ENCODE measurements at places on chromosomes 13 and 19.

DNA sequence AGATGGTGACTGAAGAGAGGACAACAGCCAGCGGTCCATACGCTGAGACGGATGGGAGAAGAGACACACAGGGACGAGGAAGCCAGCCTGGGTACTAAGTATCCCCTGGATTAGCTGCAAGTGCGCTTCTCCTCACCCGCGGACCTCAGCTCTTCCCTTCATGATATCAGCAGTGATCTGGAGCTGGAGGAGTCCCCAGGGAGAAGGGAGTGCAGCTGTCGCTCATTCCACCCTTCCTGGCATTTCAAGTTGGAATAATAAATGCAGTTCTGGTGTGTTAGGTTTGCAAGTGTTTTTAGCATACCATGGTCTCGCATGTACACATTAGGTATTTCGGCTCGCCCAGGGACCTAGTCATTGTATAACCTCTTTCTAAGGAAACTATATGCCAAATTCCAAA is 88.5 kb upstream of the C1QTNF9B start:
- no peak for DNase-seq

GRCh38 chr19:50921426-50922316 is 10.5 kb upstream of the KLK4 start:
- DNase-seq = no peak

GRCh38 chr13:37029617-37030016 is 29.0 kb downstream of the EXOSC8 start:
- no peak for DNase-seq

- DNase-seq = no peak
Measured at GRCh38 chr19:5152767-5153532, 184.0 kb downstream of the KDM4B start.

GRCh38 chr19:13430790-13431582 is 75.3 kb downstream of the CACNA1A start:
- DNase-seq = peak; percentile 71

DNA sequence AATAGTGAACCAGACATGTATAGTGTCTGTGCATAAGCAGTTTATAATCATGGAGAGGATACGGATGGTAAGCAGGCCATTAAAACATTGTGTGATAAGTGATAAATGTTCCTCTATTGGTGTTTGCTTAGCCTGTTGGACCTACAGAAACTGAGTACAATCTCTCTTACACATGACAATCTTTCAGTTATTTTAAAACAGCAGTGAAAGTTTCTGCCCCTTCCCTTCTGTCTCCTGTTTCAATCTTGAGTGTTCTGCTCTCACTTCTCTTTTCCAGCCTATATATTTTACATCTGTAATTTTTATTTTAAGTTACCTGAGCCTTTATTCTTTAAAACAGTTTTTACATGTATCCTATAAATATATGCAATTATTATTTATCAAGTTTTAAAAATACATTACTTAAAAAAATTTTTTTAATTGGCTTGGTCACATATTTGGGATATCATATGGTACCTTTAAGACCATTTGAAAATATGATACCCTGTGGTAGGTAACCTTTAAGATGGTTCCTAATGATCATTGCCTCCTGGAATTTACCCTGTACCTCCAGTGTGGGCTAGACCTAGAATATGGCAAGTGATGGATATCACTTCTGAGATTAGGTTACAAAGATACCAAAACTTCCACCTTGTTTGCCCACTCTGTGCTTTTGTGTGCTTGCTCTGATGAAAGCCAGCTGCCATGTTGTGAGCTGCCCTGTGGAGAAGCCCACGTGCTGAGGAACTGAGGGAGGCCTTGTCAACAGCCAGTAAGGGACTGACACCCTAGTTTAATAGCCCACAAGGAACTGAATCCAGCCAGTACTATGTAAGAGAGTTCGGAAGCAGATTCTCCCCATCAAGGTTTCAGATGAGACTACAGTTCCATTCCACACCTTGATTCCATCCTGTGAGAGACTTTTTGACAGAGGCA is 99.3 kb downstream of the DHRS12 start:
- DNase-seq = no peak

DNA sequence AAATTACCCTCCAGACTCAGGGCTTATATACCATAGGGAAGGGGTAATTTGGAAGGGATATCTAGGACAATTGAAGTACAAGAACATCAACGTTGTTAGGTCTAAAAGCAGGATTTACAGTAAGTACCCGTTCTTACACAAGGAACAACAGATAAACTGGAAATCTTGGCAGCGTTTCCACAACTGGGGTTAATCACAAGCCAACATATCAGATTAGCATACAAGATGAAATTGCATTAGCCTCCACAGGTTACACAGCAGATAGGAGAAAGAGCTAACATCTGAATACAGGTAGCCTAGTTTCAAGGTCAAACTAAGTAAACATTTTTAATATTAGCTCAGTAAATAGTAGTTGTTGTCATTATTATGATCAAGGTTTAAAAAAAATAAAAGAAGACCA is 1214.0 kb upstream of the PCDH20 start:
- DNase-seq = no peak

Data from stimulated activated CD8-positive, alpha-beta memory T cell treated with anti-CD3 and anti-CD28 coated beads, Interleukin-4, amount 100 ng/mL, for 48 hours (primary cell).